ENCODE measurements at places on chromosomes 5 and 9.

- DNase-seq = no peak
Measured at GRCh38 chr9:19032406-19032805, 603 bp downstream of the SAXO1 start.

DNA sequence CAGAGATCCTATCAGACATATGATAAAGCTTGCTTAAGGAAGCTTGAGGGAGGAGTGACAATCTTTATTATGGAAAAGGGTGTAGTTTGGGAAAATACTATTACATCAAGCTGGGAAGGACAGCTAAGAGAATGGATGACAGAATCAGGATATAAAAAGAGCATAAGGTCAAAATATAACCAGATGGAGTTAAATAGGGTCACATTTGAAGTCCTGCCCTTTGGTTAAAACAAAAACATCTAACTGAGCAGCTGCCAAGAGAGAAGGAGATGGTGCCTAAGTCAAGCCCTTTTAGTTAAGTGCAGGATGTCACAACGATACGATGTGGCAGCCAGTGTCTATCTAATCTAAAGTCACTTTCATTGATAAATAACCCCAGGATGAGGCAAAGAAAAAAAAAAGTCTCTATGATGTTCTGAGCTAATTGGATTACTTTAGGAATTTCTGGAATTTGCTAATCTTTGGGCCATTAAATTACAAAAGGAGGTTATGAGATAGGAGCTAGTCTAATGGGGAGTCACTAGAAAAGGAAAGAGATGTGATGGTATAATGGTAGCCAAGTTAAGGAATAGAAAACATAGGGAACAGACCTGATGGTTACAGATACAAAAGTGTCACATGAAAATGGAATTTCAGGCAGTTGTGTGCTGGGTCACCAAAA, 365.2 kb downstream of the PDE4D start:
- DNase-seq = no peak

DNA sequence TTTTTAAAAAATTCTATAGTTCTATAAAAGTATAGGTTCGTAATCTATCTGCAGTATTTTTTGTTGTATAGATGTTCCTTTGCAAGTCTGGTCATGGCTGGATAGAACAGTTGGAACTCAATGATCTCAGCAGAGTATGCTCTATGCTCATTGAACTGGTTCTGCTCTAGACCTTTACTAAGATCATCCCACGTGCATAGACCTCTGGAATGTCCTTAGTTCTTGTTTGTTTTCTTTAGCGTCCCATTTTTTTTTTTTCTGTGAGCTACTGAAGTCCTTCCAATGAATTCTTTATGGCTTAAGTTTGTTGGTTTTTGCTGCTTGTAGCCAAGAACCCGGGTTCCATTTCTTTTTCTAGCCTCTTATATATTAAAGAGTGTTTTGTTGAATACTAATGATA, 3.5 kb downstream of the TMEM38B start:
- no peak for DNase-seq

GRCh38 chr9:16679327-16679821, 191.1 kb downstream of the BNC2 start:
- DNase-seq = peak; percentile 71

GRCh38 chr5:160694896-160695295, 157.1 kb downstream of the ATP10B start:
- no peak for DNase-seq

GRCh38 chr9:108168236-108168850, 678.8 kb upstream of the KLF4 start:
- DNase-seq = no peak

DNA sequence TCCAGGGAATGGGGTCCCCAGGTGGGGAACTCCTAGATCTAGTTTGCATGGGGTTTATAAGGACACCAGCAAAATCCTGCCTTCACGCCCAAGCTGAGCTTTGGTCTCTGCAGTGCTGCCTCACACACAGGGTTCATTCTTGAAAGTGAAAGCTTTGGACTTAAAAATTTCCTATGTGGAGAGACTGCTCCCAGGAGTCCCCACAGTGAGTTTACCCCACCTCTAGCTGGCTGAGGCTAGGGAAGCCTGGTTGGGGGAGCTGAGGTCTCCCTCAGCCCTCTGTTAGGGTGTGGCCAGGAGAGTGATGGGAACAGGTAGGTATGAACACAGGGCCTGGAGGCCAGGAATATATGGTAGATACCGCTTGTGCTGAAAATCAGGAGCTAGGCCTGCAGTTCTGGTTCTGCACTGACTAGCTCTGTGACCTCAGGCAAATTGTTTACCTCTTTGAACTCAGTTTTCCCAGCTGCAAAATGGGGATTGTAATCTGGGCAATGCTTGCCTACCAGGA, 41.5 kb upstream of the LARP1 start:
- no peak for DNase-seq

DNA sequence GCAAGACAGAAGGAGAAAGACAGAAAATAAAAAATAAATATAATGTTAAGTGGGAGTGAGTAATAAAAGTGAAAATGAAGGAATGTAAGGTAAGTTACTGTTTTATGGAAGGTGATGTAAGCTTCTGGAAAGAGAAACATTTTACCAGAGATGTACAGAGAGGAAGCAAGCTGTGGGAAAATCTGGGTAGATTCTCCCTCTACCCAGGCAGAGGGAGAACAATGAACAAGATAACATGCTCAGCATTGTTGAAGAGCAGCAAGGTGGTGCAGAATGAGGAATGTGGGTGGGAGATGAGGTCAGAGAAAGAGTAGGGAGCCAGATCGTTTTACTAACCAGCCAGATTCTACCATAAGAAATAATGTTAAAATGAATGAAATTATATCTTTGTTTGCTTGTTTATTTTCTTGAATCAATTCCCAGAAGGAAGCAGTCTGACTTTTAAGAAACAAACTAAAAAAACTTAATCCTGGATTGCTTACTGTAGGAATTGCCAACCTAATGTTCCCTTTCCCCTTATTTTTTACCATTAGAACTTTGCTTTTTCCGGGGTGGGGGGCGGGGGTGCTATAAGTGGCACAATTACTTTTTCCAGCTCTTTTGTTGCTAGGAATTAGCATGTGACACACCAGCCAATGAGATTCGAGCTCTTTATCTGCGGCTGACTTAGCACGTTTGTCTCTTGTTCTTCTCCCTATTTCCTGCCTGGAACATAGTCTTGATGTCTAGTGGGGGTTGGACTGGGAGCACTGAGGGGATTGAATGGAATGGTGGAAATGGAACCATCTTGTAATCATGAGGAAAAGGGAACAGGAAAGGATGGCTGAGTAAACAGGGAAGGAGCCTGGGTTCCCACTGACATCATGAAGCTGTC, 356.7 kb downstream of the TMEM167A start:
- peak; percentile 16 for DNase-seq
